GM03348 (cell line): ENCODE measurements at places on chromosomes 13 and 19.

- DNase-seq: no peak
Observed at GRCh38 chr19:9857920-9858746, 23.0 kb downstream of the PIN1 start.

GRCh38 chr19:41288673-41289530 lies 21.1 kb upstream of the CCDC97 start:
- no peak for DNase-seq

DNA sequence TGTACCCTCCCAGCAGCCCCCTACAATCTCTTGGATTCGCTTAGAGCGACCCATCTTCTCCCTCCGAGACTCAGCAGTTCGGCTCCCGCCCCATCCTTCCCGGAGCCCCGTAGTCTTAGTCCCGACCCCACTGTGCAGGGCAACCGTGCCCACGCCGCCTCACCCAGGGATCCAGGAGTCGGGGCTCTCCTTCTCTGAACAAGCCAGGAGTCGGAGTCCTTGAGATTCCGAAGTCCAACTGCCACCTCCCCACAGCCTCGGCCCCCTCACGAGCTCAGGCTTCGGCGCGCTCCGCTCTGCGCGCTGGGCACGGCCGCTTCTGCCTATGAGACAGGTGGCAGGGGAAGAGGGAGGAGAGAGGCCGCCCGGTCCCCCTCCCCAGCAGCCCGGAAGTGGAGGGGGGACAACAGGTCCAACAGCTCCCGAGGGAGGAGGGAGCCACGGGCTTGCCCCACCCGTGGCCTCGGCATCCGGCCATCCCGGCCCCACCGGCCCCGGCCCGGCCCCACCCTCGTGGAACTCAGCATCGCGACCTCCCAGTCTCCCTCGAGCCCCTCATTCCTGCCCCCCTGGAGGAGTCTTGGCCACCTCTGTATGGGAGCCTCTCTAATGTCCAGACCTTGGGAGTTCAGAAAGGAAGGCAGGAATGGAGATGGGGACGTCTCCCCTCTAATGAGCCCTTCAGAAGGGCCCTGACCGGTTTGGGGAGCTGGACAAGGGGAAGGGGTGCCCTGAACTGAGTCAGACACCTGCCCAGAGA lies at the start of gene PHLDB3:
Gene PHLDB3 (minus strand): TSS at position 321 of the 760 bp plus-strand sequence. CDS start 628 bp downstream, outside the sequence.
- no peak for DNase-seq

- DNase-seq: peak; percentile 33
Observed at GRCh38 chr13:110509971-110510786, 51.3 kb downstream of the RAB20 start.

- no peak for DNase-seq
Observed at GRCh38 chr13:59842507-59842906, 321.2 kb downstream of the DIAPH3 start.

- DNase-seq: no peak
Observed at GRCh38 chr13:53494406-53494805, 465.8 kb downstream of the OLFM4 start.

DNA sequence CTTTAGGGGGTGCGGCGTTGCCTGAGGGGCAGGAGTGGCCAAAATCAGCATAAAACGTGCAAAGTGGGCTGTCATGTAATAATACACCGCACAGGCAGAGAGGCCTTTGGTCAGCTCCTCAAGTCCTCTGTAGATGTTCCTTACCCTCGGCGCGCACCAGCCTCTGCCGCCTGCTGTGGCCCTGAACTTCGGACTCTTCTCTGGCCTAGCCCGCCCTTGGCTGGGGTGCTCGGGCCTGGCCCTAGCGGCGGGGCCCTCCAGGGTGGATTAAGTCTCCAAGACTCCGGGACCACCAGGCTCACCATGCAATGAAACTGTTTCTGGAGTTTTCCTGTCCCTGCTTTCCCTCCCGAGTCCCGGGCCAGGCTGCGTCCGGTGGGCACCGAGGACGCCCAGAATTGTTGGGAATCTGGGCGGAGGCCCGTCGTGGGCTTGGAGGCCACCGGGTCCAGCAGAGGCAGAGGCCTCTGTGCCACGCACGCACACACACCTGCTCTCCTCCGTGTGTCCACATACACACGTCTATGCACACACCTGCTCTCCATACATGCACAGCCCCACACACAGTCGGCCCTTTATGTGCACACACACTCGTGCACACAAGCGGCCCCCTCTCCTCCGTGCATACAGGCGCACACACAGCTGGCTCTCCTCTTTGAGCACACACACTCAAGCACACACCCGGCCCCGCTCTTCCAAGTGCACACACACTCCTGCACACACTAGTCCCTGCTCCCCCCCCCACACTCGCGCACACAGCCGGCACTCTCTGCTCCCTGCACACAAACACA lies 1.5 kb upstream of the TFDP1 start:
- no peak for DNase-seq

- no peak for DNase-seq
Observed at GRCh38 chr19:35458731-35459391, 10.8 kb downstream of the FFAR2 start.

GRCh38 chr19:30439310-30439709 lies 67.1 kb downstream of the ZNF536 start:
- no peak for DNase-seq

- no peak for DNase-seq
Observed at GRCh38 chr19:53875602-53876325, 6.2 kb upstream of the PRKCG start.

DNA sequence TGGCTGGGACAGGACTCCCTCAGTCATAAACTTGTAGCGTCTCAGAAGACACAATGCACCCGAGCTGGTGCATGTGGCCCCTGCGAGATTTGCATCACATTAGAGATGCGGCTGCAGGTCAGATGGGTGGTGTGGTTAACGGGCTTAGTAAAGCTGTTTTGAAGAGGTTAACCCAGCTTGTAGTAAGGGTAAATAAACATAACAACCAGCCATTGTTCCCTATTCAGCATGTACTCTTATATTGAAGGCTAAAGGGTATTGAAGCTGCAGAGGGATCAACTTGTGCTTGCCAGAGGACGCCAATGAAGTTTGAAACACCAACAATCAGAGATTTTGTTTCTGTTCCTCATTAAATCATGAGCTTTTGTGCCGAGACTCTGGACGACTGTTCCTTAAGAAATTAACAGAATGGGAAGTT lies 79.4 kb downstream of the ZIC5 start:
- no peak for DNase-seq

DNA sequence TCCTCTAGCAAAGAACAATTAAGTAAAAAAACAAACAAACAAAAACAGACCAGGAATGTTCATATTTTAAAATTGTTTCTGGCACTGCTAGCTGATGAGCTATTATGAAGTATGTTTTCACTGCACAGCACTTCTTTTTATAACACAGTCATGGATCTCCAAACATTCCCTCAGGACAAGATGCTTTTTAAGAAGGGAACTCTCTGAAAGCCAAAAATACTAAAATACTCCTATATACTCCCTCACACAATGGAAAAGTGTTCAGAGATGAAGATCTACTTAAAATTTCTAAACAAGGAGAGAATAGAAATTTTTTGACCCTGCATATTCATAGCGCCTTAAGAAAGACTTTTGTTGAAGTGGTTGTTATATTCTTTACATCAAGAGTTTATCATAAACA lies 926.8 kb downstream of the DIAPH3 start:
- no peak for DNase-seq

- DNase-seq: no peak
Observed at GRCh38 chr13:110300090-110300815, 6.7 kb downstream of the COL4A1 start.

GRCh38 chr13:26310470-26310869 lies 56.5 kb downstream of the CDK8 start:
- DNase-seq: no peak

DNA sequence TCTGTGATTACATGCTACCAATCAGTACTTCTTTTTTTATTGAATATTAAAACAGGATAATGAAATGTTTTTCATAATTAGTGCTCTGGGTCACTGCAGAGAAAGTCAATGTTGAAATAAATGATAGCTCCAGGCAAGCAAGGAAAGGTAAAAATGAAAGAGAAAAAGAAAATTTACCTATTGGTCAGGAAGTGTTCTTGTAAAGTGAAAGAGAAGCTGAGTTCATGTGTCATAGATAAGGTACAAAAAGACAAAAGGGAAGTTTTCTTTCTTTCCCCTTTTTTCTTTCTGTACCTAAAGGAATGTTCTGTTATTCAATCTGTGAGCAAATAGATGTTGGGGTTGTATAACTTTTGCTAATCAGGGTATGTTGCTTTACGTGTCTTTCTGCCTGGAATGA lies 197.0 kb downstream of the PCDH9 start:
- DNase-seq: no peak

DNA sequence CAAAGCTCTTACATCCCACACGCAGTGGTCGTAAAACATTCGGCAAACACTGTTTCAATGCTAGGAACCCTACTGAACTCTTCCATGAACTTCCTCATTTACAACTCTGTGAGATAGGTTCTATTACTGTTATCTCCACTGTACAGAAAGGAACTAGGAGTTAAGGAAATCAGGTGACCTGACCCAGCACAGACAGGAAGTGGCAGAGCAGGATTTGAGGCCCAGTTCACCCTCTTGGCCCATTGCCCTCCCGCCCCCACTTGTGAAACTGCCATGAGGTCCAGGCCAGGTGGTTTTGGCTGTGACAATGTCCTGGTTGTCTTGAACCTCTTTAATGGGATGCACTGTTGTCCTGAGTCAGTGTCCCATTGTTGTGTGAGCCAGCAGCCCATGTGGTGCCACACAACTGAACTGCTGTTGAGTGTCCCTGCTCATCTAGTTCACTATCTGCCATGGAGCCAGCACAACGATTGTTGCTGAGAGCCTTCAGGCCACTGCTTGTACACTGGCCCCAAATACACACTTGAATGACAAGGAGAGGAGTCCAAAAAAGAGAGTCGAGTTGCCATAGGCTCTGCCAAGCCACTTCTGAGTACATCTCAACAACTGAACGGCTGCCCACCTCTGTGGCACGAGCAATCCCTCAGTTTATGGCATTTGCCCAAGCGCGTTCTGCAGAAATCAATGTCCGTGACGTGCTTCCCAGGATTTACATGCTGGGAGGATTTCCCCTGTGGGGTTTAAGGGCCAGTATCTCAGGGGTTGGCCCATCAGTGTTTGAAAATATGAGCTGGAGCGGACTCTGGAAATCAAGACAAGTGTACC lies 484.6 kb downstream of the TSHZ3 start:
- no peak for DNase-seq

GRCh38 chr13:98986226-98986846 lies 8.5 kb upstream of the DOCK9 start:
- no peak for DNase-seq

- DNase-seq: peak; percentile 48
Observed at GRCh38 chr13:30846311-30846710, 59.8 kb upstream of the MEDAG start.

DNA sequence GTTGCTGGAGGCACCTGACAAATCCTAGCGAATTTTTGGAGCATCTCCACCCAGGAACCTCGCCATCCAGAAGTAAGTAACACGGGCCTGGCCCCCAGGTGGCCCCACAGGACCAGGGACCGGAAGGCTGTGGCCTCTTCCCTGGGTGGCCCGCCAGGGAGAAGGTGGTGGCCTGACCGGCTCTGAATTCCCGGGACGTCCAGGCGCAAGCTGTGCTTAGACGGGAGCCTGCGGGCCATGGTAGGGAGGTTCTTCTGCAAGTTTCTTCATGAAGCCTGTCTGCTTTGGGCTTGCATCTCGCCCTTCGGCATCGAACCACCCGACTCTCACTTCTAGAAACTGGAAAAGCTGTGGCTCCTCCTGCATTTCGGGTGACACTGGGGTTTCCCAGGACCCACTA lies 47.4 kb downstream of the KDM4B start:
- no peak for DNase-seq

DNA sequence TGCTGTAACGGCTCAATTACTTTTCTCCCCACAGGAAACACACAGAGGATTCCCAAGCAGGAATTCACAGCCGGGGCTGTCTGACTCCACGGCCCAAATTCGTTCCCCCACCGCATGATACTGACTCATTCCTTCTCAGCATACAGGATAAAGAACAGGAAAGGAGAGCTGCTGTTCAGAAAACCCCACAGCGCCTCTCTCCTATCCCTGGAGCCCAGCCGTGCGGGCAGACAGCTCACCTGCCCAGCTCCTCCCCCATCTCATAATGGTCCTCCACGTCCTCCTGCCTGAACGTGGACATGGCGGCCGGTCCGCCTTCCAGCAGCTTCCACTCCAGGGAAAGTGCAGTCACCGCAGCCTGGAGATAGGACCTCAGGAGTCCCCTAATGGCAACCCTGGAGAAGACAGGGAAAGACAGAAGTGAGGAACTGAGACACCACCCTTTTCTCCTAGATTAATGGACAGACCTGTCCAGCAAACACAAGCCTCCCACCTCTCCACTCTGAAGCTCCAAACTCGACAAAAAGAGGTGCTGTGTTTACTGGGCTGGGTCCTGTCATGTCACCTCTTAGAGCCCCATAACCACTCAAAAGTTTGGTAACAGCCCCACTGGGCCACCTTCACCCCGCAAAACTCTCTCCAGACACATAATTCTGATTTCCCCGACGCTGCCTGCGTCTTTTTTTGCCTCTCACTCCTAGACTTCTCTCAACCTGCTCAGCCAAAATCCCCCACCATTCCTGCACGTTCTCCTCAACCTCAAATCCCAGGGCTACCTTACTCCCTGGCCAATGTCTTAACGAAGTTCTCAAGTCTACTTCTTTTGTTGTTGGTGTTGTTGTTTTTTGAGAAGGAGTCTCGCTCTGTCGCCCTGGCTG lies 1.2 kb downstream of the DAPK3 start:
- DNase-seq: peak; percentile 60

- peak; percentile 37 for DNase-seq
Observed at GRCh38 chr19:10751109-10751953, 33.5 kb downstream of the DNM2 start.

DNA sequence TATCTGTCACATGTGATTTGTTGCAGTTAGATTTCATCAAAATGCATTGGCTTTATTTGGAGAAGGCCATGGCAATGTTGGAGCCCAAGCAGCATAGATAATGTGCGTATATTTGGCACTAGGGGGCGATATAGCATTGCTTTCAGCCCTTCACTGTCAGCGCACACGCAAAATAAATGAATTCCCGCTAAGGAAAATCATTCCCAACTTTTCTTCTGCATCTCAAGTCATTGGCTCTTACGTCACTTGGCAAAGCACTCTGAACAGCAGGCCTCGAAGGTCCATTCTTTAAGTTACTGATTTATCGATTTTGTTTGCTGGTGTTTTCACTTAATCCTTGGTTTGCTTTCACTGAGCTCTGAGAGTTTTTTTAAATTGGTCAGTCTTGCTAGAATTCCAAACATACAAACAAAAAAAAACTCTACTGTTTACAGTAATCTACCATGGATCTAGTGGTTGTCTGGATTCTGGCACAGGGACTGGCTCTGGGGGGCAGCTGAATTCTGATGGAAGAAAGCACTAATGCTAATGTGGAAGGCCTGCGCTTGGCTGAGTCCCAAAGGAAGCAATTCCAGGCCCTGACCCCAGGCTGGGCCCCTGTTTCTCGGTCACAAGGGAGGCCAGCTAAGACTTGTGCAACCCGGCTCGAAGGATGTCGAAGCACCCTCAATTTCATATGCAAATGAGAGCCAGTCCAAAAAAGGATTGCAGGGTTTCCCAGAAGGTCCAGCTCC lies 97.7 kb upstream of the IPO5 start:
- DNase-seq: peak; percentile 83
